Glomerular endothelial cell (primary cell): ENCODE measurements at places on chromosomes 1 and 21. TPM values are rescaled to one million over a fixed set of nuclear protein-coding genes. Genes with fewer than 3 reads are reported as not detected.

Gene DDAH1
- total RNA-seq = 55.1 and 56.1 TPM in 2 replicates

Gene CTSE
- total RNA-seq = not detected in 2 replicates

Gene NEK2
- total RNA-seq = 2.9 and 3.6 TPM in 2 replicates

Gene GDAP2
- total RNA-seq = 18.0 and 21.2 TPM in 2 replicates

Gene GFI1
- 0.35 TPM in 1 of 2 replicates, not detected in the other for total RNA-seq

Gene LRRC38
- total RNA-seq = 0.19 TPM in 1 of 2 replicates, not detected in the other

Gene CAMK2N1
- total RNA-seq = 4.6 and 8.9 TPM in 2 replicates

Gene PMF1
- total RNA-seq = 45.1 and 59.0 TPM in 2 replicates

Gene PLEKHN1
- total RNA-seq = 1.4 and 2.0 TPM in 2 replicates

DNA sequence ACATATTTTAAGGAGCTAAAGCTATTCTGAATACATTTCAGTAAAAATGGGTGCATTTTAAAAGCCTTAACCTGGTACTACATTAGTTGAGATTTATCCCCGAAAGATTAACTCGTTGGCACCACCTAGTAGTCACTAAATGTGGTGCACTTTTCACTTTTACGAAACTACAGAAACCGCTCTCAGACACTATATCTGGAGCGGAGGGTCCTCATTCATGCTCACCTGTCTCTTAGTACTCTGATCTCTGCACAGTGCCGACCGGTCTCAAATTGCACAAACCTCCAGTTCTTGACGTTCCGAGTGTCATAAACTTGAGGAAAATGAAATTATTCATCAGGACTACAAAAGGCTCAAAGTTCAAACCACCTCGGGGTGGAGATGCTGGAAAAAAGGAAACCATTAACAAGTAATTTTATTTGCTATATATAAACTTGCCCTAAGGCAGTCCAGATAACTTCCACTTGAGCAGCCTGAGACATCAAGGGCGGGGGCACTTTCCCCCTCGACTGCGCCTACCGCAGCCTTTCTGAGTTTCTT lies 722 bp downstream of the LZIC start:
- DNase-seq = no peak

DNA sequence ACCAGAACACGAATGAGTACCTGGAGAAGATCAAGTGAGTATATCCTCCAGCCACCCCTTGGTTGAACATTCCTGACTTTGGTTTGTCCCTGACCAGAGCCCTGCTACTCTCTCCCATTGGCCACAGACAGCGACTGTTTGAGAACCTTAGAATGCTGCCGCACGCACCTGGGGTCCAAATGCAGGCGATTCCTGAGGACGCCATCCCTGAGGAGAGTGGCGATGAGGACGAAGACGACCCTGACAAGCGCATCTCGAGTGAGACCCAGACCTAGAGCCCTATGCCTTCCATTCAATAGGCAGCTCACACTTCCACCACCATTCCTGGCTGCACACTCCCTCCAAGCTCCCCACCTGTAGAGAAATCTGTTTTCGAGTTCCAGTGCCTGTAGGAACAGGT lies 4.5 kb downstream of the MARCKSL1 start:
- no peak for DNase-seq

GRCh38 chr1:87428883-87429282 lies 100.2 kb downstream of the LMO4 start:
- DNase-seq = no peak

GRCh38 chr21:26852423-26852822 lies 7.2 kb upstream of the ADAMTS1 start:
- no peak for DNase-seq

DNA sequence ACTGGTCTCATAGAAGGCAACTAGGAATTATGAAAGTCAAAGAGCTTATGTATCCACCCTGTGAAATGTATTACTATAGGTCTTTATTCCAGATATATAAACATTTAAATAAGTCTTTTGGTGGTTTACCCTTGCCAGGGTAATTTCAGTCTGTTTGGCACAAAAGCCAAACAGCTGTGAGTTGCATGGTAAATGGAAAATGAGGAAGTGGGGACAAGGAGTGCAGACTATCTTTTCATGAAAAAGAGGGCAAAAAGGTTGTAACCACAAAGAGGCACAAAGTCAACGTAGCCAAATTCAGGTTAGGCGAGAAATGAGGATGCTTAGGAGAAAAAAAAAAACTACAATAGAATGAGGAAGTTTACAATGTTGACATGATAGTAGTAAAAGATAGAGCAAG lies 492.3 kb upstream of the PRMT6 start:
- no peak for DNase-seq

GRCh38 chr1:183363972-183364371 lies 54.2 kb downstream of the NMNAT2 start:
- DNase-seq = no peak

- no peak for DNase-seq
These were observed 20.5 kb upstream of the RHBDL2 start for GRCh38 chr1:38962113-38962512.

GRCh38 chr1:93681101-93681988 lies at the start of gene BCAR3:
Gene BCAR3, minus strand, starts transcription at chr1:93681837. Its CDS starts 6,907 bp downstream, at chr1:93674930.
- DNase-seq = no peak

- DNase-seq = no peak
These were observed 51.5 kb upstream of the RUNX3 start for GRCh38 chr1:24981631-24982005.
